ENCODE measurements at places on chromosomes 1 and 21. TPM values are rescaled to one million over a fixed set of nuclear protein-coding genes. Genes with fewer than 3 reads are reported as not detected.

The OVAAL gene
- total RNA-seq, result not detected

GRCh38 chr21:39088031-39088370, 95.2 kb downstream of the PSMG1 start:
- peaks cover 5% of the 10 kb centered on the region for H3K4me1 ChIP-seq
- H3K4me3 ChIP-seq, result no peak overlapping the region
- H3K27ac ChIP-seq, result no peak overlapping the region
- no peak for DNase-seq

DNA sequence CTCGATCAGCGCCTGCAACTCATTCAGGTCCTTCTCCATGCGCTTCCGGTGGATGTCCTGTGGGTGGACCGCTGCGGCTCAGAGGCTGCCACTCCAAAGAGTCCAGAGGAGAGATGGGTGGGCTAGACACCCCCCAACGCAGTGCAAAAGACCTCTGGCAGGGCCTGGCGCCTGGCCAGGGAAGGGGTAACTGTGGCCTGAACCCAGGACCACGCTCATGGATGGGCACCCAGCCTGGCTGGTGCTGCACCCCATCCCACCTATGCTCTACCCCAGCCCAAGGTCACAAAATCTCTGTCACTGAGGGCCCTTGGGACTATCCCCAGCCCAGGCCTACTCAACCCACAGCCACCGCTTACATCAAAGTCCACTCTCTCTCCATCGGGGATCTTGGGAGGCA, 12.2 kb downstream of the TNNT2 start:
- no peaks in the 10 kb centered on the region for H3K27me3 ChIP-seq
- no peak overlapping the region for H3K4me3 ChIP-seq
- no peak overlapping the region for H3K27ac ChIP-seq
- peaks cover 5% of the 10 kb centered on the region for H3K4me1 ChIP-seq

- H3K4me3 ChIP-seq, result peak overlapping the region; percentile 40
- H3K4me1 ChIP-seq, result peaks cover 8% of the 10 kb centered on the region
Measured at GRCh38 chr1:247390116-247390791, 25.7 kb upstream of the NLRP3 start.

The RHBDL2 gene
- not detected for total RNA-seq

GRCh38 chr1:34060187-34060730, 104.8 kb downstream of the CSMD2 start:
- no peaks in the 10 kb centered on the region for H3K36me3 ChIP-seq
- H3K4me1 ChIP-seq, result no peaks in the 10 kb centered on the region
- no peak overlapping the region for H3K4me3 ChIP-seq
- no peak overlapping the region for H3K27ac ChIP-seq

The CTSK gene
- 27.5 TPM for total RNA-seq

The APOBEC4 gene
- not detected for total RNA-seq

GRCh38 chr1:63920154-63921117, 146.6 kb downstream of the ROR1 start:
- peak overlapping the region; percentile 94 for H3K27ac ChIP-seq
- H3K27me3 ChIP-seq, result no peaks in the 10 kb centered on the region
- H3K4me3 ChIP-seq, result no peak overlapping the region
- H3K4me1 ChIP-seq, result peaks cover 75% of the 10 kb centered on the region

The DMBX1 gene
- not detected for total RNA-seq

DNA sequence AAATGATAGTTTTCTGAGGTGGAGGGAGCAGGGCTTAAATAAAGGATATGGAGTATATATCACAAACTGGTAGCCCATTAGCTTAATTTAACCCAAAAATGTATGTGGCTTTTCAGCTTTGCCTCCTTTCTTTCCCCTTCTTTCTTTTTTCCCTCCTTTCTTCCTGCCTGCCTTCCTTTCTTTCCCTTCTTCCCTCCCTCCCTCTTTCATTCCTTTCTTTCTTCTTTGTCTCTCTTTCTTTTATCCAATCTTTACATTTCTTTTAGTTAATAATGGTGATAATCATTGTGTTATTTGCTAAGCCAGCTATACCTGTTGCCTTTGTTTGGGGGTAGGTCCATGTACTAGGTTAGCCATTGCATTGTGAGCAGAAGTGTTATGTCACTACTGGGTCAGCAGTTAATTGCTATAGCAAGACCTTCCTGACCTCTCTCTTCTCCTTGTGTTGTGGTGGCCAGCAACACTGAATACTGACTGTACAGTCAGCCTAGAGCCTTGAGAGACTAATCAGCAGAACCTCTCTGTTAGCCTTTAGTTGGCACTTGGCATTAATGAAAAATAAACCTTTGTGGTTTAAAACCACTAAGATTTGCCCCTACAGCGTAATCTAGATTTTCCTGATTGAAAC, 5.1 kb downstream of the GORAB start:
- DNase-seq, result no peak
- H3K4me3 ChIP-seq, result no peak overlapping the region
- H3K4me1 ChIP-seq, result peaks cover 1% of the 10 kb centered on the region
- H3K27me3 ChIP-seq, result no peaks in the 10 kb centered on the region
- H3K27ac ChIP-seq, result no peak overlapping the region

DNA sequence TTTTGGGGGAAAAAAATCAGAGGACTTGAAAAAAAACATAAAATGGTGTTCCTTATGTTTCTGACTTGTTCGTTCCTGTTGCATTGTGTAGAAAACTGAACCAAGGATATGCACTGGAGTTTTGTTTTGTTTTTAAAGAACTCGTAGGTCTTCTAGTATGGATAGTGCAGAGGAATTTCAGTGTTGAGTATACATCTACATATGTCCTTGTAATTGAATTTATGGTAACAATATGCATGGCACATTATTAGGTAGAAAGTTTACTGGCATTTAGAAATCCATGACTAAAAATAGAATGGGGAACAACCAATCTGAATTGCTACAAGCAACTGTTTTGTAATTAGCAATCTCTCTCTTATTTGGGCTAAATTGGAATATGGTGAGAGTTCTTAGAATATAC, 188.3 kb upstream of the ZRANB2 start:
- no peak overlapping the region for H3K27ac ChIP-seq
- DNase-seq, result no peak
- H3K27me3 ChIP-seq, result no peaks in the 10 kb centered on the region
- no peaks in the 10 kb centered on the region for H3K4me1 ChIP-seq
- no peak overlapping the region for H3K4me3 ChIP-seq

- H3K27ac ChIP-seq, result peak overlapping the region; percentile 75
- no peak for DNase-seq
- H3K36me3 ChIP-seq, result peaks cover 20% of the 10 kb centered on the region
Measured at GRCh38 chr1:63966016-63966415, 192.2 kb downstream of the ROR1 start.

The PRKAA2 gene
- total RNA-seq, result 5.6 TPM

DNA sequence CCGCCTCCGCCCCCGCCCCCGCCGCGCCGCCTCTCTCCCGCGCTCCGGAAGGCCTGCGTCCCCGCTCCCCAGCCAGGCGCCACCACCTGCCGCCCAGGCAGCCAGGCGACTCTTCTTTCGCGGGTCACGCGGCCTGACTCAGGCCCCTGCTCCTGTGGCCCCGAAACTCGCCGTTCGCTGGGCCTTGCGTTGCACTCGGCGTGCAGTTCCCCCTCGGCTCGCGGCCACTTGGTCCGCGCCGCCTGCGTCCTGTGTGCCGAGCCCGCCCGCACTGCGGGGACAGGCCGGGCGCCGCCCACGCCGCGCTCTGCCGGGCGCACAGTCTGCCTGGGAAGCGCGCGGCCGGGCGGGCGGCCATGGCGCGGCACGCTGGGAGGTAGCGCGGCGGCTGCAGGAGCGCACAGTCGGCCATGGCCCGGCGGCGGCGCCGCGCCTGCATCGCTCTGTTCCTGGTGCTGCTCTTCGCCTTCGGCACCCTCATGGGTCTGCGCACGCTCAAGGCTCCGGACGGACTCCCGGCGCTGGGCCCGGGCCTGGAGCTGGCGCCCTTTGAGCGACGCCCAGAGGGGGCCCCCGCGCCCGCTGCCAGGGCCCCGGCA, at the start of gene MANEAL:
Gene MANEAL (plus strand): TSS at position 75 of the 599 bp plus-strand sequence. CDS start 336 bp downstream, at position 411.
- peaks cover 66% of the 10 kb centered on the region for H3K27me3 ChIP-seq
- H3K4me1 ChIP-seq, result peaks cover 2% of the 10 kb centered on the region

DNA sequence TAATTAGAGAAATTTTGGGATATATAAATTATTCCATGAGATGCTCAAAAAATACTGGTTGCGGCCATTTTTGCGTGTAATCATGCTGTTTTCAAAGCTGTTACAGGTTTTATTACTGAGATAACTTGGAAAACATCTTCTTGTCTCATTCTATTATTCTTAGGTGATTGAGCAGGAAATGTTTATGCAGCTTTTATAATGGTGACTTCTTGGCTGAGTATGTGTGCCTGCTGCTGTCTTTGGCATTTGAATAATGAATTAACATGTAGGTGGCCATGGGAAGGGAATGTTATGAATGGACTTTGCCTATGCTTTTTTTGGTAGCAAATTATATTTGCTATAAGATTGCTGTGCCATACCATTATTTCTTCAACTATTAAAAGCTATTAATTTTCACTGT, 52.5 kb downstream of the RASAL2 start:
- no peak overlapping the region for H3K4me3 ChIP-seq
- H3K27me3 ChIP-seq, result no peaks in the 10 kb centered on the region
- H3K4me1 ChIP-seq, result peaks cover 8% of the 10 kb centered on the region
